ENCODE measurements at places on chromosomes 3 and 15. TPM values are rescaled to one million over a fixed set of nuclear protein-coding genes. Genes with fewer than 3 reads are reported as not detected.

Gene C3orf20
- polyA plus RNA-seq, result not detected

GRCh38 chr3:105767776-105768175, 101.0 kb downstream of the CBLB start:
- no peaks in the 10 kb centered on the region for H3K27me3 ChIP-seq
- peaks cover 5% of the 10 kb centered on the region for H3K36me3 ChIP-seq
- H3K4me3 ChIP-seq, result no peak overlapping the region
- DNase-seq, result no peak
- no peak overlapping the region for H3K27ac ChIP-seq

DNA sequence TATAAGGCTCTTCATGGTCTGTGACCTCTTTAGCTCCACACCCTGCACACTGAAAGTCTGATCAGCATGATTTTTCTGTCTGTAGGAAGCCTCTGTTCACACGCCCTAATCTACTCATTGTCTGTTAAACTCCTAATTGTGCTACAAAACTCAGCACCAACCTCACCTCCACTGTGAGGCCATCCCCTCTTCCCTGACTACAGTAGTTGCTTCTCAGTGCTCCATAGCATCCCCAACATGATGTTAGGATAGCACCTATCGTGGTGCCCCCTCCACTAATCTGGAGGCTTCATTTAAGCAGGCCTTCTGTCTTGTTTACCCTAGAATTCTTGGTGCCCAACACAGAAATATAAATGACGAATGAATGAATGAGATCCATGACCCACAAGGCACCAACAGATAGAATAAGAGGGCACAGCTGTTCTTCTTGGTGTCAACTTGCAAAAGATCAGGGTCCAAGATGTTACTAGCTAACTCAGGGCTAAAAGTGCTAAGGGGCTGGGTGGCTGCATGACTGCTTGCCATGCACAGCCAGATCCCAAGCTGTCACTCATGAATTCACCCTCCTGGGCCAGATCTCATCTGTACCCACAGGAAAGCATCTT, 55.2 kb upstream of the HEG1 start:
- no peaks in the 10 kb centered on the region for H3K27me3 ChIP-seq
- no peak overlapping the region for H3K4me3 ChIP-seq
- H3K36me3 ChIP-seq, result peaks cover 20% of the 10 kb centered on the region
- H3K27ac ChIP-seq, result no peak overlapping the region

DNA sequence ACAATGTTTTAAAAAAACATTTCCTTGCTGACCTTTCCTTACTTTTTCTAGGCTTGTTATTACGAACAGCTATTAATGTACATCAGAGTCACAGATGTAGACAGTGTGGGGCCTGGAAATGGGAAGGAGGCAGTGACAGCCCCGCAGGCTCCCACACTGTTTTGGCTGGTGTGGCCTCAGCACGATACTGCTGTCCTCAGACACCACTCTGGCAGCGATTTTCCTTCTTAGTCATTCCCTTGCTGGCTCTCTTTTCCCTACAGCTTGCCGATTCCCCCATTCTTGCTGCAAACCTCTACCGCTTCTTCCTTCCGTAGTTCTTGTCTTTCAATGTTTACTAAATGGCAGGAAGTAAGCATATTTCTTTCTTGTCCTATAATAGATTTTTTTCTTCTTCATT, 113.1 kb downstream of the ABI3BP start:
- H3K4me3 ChIP-seq, result no peak overlapping the region
- no peak for DNase-seq
- no peaks in the 10 kb centered on the region for H3K27me3 ChIP-seq
- no peaks in the 10 kb centered on the region for H3K4me1 ChIP-seq

- no peak overlapping the region for H3K4me3 ChIP-seq
- H3K36me3 ChIP-seq, result no peaks in the 10 kb centered on the region
- peaks cover 5% of the 10 kb centered on the region for H3K27me3 ChIP-seq
These were observed 34.8 kb upstream of the CCK start for GRCh38 chr3:42300778-42301177.

GRCh38 chr3:19165654-19166053, 17.3 kb downstream of the KCNH8 start:
- no peak overlapping the region for H3K4me3 ChIP-seq
- H3K36me3 ChIP-seq, result no peaks in the 10 kb centered on the region
- H3K4me1 ChIP-seq, result no peaks in the 10 kb centered on the region
- H3K27me3 ChIP-seq, result no peaks in the 10 kb centered on the region

GRCh38 chr3:147807776-147808175, 398.6 kb downstream of the ZIC1 start:
- no peak overlapping the region for H3K4me3 ChIP-seq
- no peaks in the 10 kb centered on the region for H3K27me3 ChIP-seq
- no peak overlapping the region for H3K27ac ChIP-seq
- no peak for DNase-seq
- no peaks in the 10 kb centered on the region for H3K36me3 ChIP-seq
- H3K4me1 ChIP-seq, result no peaks in the 10 kb centered on the region

DNA sequence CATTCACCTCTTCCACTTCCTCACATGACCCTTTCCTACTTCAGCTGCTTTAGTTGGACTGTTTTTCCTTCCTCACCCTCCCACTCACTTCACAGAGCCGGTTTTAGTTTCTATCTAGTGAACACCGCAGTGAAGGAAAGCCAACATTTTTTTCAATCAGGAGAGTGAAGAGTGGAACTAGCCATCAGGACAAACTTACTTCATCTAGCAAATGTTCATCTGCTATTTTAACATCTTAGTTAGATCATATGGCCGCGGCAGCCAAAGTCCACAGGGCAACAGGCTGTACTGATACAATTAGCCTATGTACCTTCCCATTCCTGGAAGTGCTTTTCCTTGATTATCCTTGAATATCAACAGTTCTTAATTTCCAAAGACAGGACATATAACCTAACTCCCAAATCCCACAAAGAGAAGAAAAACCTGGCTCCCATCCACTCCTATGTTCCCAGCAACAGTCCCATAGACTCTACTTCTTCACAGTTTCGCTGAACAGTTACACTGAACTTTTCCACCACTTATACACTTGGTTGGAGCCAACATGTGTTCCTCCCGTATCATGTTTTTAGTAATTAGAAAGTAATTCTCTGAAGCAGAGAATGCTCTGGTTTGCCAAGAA, 456.2 kb upstream of the THBS1 start:
- peaks cover 19% of the 10 kb centered on the region for H3K4me1 ChIP-seq
- no peak overlapping the region for H3K4me3 ChIP-seq
- no peaks in the 10 kb centered on the region for H3K27me3 ChIP-seq
- DNase-seq, result peak; percentile 12

DNA sequence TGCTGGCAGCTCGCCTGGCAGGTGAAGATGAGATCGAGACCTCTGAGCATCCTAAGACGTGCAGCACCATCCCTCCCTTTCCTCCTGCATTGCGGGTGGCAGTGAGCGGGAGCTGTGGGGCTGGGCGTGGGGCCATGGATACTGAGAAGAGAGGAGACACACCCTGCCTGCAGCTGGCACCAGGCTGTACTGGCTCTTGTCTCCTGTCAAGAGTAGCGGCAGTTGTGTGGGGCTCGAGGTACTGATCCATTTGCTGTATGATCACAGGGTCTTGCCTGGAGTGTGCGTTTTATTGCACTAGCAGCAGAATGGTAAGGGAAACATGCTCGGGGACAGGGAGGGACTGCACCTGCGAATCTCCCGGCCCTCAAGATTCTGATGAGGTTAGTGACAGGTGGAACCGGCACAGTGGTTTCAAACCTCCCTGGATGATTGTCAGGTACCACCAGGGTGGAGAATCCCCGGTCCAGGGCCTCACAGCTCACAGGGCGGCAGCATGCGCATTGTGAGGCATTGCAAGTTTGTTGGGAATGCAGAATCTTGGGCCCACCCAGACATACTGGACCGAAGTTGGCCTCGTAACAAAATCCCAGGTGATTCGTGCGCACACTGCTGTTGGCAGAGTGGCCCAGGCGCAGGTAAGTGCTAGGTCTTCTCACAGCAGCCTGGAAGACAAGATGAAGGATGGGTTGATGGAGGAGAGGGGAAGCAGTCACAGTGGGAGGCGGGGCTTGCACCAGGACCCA, 14.1 kb downstream of the SYNM start:
- H3K27me3 ChIP-seq, result no peaks in the 10 kb centered on the region
- peaks cover 12% of the 10 kb centered on the region for H3K4me1 ChIP-seq
- DNase-seq, result no peak
- H3K27ac ChIP-seq, result no peak overlapping the region
- no peak overlapping the region for H3K4me3 ChIP-seq
- peaks cover 2% of the 10 kb centered on the region for H3K36me3 ChIP-seq
